ENCODE measurements at places on chromosomes 7 and 10. TPM values are rescaled to one million over a fixed set of nuclear protein-coding genes. Genes with fewer than 3 reads are reported as not detected.

Gene MYO3A
- not detected for total RNA-seq

Gene SPDYE9
- not detected for total RNA-seq

Gene DNAAF5
- total RNA-seq = 19.7 TPM

Gene PON3
- total RNA-seq = not detected

Gene MACC1
- not detected for total RNA-seq

Gene CAMK2B
- not detected for total RNA-seq
